ENCODE measurements at places on chromosomes 5 and 9. TPM values are rescaled to one million over a fixed set of nuclear protein-coding genes. Genes with fewer than 3 reads are reported as not detected.

The NR4A3 gene
- 0.35 TPM for total RNA-seq

The CYSRT1 gene
- total RNA-seq = 185 TPM

The LCP2 gene
- 12.8 TPM for total RNA-seq

The SLC4A9 gene
- not detected for total RNA-seq

The ANGPTL2 gene
- total RNA-seq = 6.3 TPM

The WNT8A gene
- total RNA-seq = not detected

DNA sequence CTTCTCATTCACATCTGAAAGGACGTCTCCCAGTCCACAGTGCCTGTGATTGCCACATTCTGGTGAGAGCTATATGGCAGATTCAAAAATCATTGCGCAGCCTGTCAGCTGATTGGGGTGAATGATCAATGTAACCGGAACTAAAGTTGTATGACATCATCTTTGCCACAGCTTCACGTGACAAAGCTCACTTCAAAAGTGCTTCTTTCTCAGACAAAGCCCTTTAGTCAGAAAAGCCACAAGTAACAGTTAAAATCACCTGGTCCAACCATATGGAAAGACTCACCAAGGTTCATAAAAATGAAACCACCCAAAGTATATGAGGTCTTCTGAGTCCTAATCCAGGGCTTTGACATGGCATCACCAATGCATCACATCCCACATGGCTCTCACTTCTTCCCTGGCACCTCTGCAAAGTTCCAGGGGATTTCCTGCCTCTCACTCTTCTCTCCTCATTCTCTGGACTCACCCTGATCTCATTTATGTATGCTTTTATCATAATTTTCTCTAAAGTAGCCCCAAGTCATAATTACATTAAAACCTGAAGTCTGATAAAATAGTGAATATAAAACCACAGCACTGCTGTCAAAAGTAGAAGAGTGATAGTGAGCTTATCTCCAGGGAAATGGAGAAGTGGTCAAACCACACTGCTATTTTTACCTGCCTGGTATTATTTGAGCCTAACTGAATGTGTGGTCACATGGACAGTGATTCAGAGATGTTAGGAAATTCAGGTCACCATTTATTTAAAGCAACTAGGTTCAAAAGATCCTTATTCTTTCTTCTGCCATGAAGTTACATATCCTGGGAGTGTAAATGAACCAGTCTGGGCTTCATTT, 193.1 kb upstream of the PTGER4 start:
- DNase-seq = no peak

DNA sequence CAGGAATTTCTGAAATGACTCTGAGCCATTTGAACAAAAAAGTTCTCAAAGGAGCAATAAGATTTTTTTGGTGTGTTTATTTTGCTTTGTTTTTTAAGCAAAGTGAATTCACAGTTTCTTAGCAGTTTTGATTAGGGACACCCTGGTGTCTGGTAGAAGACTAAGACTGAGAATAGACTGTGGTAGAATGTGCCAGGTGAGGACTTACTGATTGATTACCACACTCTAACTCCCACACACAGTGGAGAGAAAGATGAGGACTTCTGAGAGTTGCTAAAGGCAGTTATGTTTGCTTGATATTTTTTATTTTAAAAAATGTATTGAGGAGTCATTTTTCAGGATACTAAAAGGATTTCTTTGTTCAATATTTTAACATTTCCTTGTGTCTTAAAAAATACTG, 175.1 kb downstream of the CD180 start:
- DNase-seq = no peak

DNA sequence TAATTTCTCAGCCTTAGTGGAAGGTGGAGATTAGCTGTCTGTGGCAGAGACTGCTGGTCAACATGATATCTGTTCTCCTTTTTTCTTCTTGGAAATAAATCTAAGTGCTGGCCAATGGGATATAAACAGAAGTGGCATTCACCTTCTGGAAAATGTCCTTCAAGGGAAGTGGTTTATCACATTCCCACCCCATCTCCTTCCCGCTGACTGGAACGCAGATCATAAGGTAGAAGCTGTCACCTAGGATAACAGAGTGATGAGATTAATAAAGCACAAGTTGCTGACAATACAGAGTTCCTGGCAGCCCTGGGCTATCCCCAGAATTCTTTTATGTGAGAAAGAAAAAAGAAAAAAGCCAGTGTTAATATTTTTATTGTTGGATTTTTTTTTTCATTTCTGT, 109.7 kb upstream of the OSMR start:
- no peak for DNase-seq

GRCh38 chr5:9898319-9898718, 268.2 kb upstream of the TAS2R1 start:
- DNase-seq = no peak

DNA sequence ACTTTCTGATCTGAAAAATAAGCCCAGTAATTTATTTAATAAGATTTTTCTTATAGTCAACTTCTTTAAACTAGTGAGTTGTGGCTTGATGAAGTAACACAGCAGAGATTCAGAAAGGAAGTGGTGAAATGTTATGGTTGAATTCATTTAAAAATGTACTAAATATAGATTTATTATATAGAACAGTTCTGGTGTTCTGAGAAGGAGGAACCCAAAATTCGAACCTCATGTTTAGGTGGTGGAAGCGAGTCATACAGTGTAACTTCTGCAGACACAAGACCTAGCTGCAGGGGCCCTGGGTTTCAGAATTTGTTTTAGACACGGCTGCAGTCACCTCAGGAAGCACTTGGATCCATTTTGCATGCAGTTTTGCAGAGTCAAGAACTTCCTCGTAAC, 188.2 kb downstream of the TRIO start:
- no peak for DNase-seq

GRCh38 chr9:91534374-91534773, 110.7 kb upstream of the NFIL3 start:
- DNase-seq = no peak

DNA sequence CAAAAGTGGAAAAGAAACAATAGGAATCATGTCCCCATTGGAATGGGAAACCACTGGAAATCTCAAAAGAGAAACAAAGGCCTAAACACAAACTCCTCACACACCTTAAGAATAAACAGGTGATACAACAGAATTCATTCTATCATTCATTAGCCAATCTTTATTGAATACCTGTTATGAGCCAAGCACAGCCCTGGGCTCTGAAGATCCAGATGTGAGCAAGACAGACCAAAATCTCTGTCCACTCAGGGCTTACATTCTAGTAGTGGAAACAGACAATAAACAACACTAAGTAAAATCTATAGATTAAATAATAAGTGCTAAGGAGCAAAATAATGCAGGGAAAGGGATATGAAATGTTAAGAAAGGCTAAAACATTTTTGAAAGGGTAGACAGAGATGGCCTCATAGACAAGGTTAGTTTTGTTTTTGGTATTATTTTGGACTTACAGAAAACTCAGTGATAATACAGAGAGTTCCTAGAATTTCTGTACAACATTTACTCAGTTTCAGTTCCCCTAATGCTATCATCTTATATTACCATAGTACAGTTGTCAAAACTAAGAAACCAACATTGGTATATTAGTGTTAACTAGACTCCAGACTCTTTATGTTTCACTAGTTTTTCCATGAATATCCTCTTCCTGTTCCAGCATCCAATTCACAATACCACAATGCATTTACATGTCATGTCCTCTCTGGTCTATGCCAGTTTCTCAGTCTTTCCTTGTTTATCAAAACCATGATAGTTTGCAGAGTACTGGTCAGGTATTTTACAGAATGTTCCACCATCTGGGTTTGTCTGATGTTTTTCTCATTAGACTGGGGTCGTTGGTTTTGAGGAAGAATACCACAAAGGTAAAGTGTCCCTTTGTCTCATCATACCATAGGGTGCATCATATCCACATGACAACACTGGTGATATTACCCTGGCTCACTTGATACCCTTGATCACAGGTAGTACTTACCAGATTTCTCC, 103.7 kb downstream of the SIL1 start:
- no peak for DNase-seq

DNA sequence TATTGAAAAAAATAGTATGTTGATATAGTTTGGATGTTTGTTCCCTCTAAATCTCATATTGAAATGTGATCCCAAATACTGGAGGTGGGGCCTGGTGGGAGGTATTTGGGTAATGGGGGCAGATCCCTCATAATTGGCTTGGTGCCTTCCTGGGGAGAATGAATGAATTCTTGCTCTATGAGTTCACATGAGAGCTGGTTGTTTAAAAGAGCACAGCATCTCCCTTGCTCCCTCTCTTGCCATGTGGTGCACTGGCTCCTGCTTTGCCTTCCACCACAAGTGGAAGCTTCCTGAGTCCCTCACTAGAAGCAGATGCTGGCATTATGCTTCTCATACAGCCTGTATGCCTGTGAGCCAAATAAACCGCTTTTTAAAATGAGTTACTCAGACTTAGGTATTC, 154.8 kb downstream of the ADAMTS6 start:
- no peak for DNase-seq

- DNase-seq = no peak
Measured at GRCh38 chr9:105438141-105438806, 9.6 kb upstream of the FSD1L start.

DNA sequence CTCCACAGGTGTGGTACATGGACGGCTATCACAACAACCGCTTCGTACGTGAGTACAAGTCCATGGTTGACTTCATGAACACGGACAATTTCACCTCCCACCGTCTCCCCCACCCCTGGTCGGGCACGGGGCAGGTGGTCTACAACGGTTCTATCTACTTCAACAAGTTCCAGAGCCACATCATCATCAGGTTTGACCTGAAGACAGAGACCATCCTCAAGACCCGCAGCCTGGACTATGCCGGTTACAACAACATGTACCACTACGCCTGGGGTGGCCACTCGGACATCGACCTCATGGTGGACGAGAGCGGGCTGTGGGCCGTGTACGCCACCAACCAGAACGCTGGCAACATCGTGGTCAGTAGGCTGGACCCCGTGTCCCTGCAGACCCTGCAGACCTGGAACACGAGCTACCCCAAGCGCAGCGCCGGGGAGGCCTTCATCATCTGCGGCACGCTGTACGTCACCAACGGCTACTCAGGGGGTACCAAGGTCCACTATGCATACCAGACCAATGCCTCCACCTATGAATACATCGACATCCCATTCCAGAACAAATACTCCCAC, 32.1 kb downstream of the OLFM1 start:
- no peak for DNase-seq

- no peak for DNase-seq
Measured at GRCh38 chr9:117224695-117225094, 190.2 kb downstream of the ASTN2 start.

- no peak for DNase-seq
Measured at GRCh38 chr9:34995670-34996060, 6.1 kb downstream of the DNAJB5 start.

DNA sequence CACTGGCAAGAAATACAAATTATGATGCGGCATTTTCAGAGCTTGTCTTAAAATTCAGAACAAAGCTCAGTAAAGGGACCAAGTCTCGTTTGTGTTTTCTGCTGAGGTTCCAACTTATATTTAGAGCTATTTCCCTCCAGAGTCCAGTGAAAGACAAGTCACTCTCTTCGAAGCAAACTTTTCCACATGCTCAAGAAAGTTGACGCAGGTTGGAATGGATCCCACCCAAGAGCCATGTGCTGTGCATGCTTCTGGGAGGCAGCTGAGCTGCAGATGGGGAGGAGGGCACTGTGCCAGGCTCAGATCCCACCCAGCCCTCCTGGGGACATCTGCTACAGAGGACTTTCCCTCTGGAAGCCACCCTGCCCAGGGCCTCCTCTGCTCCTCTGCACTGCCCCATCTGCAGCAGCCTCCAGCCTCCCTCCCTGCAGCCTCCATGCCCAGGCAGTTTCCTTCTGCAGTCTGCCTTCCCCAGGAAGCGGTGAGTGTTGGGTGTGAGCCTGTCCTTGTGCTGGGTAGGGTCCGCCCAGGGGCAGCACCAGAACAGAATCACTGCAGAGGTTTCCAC, 75.3 kb downstream of the COL23A1 start:
- no peak for DNase-seq

DNA sequence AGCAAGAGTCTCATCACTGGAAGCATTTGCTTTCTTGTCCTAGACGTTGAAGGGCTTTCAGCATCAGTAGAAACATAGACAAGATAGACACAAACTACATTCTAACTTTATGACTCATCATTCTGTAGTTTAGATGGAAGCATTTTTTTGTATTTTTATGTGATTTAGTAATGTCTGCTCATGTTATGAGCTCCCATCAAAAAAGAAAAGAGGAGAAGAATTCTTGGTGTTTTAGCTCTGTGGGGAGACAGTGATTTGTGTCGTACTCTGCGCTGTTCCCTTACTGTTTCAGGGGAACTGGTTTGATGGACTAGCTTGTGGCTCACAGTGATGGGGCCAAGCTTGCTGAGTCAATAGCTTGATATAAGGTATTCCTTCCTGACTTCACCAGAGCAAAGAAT, 159.2 kb upstream of the WWC1 start:
- no peak for DNase-seq

DNA sequence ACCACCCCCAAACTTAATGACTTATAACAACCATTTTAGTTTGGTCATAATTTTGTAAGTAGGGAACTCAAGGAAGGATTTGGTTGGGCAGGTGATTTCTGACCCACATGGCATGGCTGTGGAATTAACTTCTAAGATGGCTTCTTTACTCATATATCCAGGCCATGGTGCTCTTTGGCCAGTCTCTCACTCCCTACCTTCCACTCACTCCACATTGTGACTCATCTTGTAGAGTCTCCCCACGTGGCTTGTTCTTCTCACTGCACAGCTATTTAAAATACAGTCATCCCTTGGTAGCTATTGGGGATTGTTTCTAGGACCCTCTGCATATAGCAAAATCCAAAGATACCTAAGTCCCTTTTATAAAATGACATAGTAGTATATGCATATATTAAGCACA, 76.6 kb upstream of the MAST4 start:
- DNase-seq = no peak

DNA sequence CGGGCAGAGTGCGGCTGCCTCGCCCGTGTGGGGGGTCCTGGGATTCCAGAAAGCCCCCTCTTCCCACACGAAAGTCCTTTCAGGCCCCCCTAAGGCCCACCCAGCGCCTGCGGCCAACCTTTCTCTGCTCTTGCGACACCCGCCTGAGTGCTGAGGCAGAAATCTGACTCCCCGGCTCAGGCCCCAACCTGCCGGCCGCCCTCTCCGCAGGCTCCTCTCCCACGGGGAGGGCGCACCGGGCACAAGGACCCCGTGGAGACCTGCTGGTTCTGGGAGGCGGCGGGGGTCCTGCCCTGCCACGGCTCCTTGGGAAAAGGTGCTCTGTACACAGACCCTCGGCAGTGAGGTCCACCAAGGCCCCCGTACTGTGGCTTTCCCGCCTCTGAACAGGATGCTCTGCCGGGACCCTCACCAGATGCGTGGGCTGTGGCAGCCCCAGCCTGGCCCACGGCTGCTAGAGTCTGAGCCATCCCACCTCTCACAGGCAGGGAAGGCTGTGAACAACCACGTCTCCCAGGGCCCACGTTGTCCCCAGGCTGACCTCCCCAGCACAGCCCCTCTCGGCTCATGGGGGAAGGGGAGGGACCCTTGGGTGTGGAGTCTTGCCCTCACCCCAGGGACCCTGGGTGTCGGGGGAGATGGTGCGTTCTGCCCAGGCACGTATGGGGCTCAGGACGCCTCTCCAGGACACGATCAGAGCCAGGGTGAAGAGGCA, 41.5 kb upstream of the EGFL7 start:
- no peak for DNase-seq

GRCh38 chr9:89526667-89527066, 28.8 kb upstream of the SEMA4D start:
- no peak for DNase-seq

- no peak for DNase-seq
Measured at GRCh38 chr5:39352170-39352569, 12.1 kb downstream of the C9 start.
